K562 (cell line): ENCODE measurements at places on chromosomes 11 and 22. TPM values are rescaled to one million over a fixed set of nuclear protein-coding genes. Genes with fewer than 3 reads are reported as not detected.

KRTAP5-10 gene
- not detected in 2 replicates for total RNA-seq

PPP2R1B gene
- 57.3 and 57.4 TPM in 2 replicates for total RNA-seq

GRAMD1B gene
- 0.31 TPM in 2 replicates for total RNA-seq

MS4A6E gene
- not detected in 2 replicates for total RNA-seq

OOSP2 gene
- total RNA-seq, result not detected in 2 replicates
